Lung microvascular endothelial cell (primary cell): ENCODE measurements at places on chromosomes 16 and 17. TPM values are rescaled to one million over a fixed set of nuclear protein-coding genes. Genes with fewer than 3 reads are reported as not detected.

MRC2 gene
- total RNA-seq, result 5.6 and 16.8 TPM in 2 replicates

UMOD gene
- not detected in 2 replicates for total RNA-seq

GRCh38 chr16:19474617-19475016, 47.3 kb downstream of the GDE1 start:
- DNase-seq, result no peak

DNA sequence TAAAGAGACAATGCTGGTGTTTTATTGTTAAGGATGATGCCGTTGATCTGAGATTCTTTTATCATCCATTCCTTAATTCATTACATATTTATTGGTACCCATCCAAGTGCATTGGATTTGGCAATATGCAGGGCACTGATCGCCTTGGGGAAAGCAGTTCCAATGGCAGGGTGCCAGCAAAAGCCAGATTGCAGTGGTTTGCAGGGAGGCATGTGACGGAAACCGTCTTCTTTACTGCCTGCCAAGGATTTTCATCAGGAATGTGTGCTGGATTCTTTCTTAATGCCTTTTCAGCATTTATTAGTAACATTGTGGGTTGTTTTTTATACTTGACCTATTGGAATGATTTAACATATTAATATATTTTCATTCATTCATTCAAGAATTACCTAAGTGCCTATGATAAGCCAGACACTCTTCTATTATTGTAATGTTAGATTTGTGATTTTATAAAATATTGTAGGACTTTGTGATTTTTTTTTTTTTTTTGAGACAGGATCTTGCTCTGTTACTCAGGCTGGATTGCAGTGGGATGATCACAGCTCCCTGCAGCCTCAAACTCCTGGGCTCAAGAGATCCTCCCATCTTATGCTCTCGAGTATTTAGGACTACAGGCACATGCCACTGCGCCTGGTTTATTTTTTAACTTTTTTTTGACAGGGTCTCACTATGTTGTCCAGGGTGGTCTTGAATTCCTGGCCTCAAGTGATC, 93.4 kb upstream of the TNRC6A start:
- DNase-seq, result peak; percentile 83

DNA sequence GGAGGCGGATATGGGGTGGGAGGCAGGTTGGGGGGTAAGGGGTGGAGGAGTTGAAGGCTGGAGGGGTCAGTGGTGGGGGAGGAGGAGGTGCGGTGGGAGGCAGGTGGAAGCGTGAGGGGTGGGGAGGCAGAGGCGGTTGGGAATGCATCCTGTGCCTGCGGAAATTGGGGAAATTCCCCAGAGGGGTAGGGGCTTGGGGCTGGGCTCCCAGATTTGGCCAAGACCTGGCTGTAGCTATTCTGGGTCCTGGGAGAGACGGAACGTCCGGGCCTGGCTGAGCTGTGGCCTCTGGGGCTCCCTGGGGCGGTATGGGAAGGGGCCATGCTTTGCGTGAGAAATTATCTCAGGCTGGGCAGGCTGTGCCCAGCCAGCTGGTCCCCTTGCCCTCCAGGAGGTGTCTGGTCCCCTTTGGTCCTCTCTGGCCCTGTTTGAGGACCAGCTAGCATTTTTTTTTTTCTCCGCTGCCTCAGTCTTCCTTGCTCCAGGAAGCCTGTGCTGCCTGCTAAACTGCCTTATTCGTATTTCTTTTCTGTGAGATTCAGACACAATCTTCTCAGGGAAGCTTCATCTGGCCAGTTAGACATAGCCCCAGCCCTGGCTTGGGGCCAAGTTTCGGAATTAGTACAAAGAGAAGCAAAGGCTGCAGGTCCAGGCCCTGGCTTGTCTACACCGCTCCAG, 7.3 kb upstream of the TRPV2 start:
- peak; percentile 56 for DNase-seq

- DNase-seq, result no peak
These were observed 7.2 kb upstream of the MTSS2 start for GRCh38 chr16:70692873-70693671.

DNA sequence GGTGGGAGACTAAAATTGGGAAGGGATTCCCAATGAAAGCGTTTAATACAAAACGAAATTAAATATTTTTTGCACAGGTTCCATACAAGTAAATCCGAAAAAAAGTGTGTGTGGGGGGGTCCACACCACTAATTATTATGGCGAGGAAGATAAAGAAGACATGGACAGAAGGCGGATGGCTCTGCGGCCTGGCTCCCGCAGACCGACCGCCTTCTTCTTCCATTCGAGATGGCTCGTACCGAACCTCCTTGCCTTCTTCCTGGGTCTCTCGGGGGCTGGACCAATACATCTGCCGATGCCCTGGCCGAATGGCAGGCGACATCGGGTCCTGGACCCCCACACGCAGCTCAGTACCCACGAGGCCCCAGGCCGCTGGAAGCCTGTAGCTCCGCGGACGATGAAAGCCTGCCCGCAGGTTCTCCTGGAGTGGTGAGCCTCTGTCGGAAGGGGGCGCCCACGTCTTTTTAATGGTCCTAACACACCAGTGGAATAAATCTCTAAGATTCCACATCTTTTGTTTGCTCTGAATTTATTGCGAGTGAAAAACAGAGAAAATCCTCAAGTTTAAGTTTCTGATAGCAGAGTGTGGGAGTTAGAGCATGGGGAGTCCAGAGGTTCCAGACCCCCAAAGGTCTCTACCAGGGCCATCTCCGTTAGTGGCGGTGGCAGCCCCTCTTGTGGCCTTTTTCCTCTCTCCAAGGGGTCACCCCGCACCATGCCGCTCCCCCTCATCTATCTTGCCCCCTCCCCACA, 1.4 kb downstream of the PRAC2 start:
- peak; percentile 74 for DNase-seq

- DNase-seq, result no peak
These were observed 35.5 kb upstream of the ZC3H18 start for GRCh38 chr16:88534638-88535190.

DNA sequence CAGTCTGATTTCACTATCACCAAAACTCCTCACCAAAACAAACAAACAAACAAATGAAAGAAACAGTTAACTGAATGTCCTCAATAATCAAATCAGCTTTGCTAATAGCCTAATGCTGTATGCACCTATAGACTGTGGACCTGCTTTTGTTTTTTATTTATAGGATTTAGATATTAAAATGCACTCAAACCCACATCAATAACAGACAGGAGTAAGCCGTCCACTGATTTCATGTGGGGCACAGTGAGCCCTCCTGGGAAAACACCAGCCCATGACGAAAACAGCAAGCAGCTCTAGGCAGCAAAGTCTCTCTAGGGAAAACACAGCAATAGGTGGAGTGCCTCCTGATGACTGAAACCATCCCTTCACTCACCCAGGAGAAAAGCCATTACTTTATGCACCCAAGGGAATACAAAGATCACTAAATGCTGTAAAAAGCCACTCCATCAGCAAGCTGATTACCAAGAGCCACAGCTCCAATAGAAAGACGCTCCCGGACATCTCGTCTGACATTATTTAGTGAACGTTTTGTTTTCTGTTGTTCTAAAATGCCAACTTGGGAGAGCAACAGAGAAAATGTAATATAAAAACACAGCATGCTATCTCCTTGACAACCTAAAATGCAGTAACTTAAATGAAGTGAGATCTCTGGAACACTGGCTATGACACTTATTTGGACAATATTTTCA, 47.8 kb downstream of the ANKFY1 start:
- DNase-seq, result no peak

DNA sequence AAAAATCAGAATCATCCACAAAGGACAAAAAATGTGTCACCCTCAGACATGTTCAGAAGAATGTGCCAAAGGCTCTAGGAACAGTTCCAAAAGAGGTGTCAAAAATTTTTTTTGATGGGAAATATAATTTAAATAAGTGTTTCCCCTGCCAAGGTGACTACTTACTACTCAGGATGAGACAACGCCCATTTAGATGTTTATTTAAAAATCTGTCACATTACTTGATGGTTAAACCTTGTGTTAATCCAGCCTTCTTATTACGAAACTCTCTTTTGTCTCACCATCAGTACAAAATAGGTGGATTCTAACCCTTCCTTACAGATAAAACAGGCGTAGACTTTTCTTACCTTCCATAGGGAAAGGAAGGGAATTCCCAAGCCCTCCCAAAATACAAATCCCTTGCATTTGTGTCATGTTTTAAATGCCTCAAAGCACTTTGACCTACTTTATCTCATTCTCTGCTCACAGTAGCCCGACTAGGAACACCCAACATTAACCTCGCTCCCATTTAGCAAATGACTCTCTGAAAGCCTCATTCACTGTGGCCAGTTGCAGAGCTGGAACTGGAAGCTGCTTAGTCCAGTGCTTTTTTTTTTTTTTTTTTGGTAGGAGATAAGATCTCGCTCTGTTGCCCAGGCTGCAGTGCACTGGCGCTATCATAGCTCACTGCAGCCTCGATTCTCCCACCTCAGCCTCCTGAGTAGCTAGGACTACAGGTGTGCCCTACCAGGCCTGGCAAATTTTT, 5.8 kb upstream of the GNA13 start:
- peak; percentile 46 for DNase-seq

DNA sequence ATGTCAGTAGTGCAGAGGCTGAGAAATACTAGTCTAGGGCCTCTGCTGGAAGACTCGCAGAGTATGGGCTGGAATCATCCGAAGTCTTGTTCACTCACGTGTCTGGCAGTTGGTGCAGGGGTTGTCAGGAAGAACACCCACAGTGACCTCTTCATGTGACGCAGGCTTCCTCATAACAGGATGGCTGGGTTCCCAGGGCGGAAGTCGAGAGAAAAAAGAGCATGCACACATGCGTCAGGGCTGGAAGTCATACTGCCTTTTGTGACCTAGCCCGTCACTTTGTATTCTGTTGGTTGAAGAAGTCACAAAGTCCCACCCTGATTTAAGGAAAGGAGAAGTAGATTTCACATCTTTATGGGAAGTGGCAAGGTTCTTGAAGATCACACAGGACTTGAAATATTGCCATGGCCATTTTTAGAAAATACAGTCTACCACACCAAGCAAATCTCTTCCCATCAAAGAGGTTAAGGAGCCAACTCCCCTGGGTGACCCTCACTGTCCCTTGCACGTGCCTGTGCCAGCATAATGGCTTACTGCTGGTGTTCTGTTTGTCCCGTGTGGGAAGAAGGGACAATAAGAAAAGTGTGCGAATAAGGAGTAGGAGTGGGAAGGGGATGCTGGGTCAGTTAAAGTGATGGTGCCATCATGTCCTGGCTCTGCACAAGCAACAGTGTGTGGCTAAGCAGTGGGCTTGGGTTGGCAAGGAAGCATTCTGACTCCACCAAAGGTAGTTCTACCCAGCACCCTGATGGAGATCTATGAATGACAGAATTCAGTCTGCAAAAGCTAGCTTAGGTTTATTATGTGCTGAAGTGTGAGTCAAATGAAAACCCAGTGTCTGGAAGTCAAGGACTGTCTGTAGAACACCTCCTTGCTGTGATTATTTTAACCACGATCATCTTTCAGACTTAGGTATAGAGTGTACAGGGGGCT, 28.1 kb downstream of the HEATR3 start:
- DNase-seq, result peak; percentile 72

DNA sequence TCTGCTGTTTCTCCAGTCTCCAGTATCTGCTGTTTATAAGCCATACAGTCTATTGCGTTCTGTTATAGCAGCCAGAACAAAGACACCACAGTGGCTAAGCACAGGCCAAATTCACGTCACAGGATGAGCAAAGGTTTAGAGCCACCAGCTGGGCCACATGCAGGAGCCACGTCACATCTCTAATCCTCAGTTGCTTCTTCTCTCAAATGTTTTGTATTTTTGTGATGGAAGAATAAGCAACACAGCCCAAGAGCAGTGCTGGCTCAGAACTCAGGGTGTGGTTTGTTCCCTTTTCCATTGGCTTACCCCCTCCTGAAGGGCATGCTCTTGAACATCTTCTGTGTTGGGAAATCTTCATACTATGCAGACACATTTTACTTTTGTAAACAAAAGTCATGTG, 309.4 kb upstream of the CDH5 start:
- DNase-seq, result no peak

GRCh38 chr17:42155614-42156045, 841 bp upstream of the RAB5C start:
- DNase-seq, result no peak
